MG63 (cell line): ENCODE measurements at places on chromosomes 6 and 20. TPM values are rescaled to one million over a fixed set of nuclear protein-coding genes. Genes with fewer than 3 reads are reported as not detected.

DNA sequence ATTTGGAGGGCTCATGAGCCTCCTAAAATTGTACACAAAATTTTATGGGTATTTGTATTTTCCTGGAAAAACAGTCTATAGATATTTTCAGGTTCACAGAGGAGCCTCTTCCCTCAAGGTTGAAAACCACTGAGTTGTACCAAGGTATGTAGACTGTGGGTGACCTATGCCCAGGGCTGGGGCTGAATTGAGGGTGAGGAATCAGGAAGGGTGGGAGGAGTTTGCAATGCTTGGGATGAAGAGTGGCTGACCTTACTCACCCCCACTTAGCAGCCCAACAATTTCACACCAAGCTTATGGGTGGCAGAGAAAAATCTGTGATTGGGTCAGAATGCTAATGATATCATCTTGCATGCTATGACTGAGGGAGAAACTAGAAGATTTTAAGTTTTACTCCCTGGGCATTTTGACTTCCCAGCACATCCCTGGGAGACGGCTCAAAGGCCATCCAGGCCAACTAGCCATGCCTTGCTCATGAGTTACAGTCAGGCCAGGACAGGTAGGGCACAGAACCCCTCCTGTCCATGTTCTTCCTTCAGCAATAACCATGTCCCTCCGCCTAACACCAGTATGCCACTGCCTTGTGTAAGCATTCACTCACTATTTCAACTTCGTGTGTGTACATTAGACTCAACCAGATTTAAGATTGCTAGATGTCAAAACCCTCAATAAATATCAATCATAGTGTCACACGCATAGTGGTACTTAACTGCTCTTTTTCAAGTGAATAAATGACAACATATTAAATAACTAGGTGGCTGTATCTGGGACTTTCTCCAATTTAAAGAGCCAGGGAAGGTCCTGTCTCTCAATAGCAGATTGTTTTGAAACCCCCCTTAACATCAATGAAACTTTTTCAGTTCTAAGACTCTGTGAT is 16.6 kb downstream of the ADTRP start:
- DNase-seq: no peak

- DNase-seq: no peak
Observed at GRCh38 chr20:47989957-47990356, 204.7 kb upstream of the SULF2 start.

- DNase-seq: no peak
Observed at GRCh38 chr6:122704066-122704465, 75.5 kb upstream of the FABP7 start.

Gene OARD1
- 1.4 and 5.9 TPM in 2 replicates for total RNA-seq

Gene TRIM15
- not detected in 2 replicates for total RNA-seq
